ENCODE measurements at places on chromosomes 7 and 10. TPM values are rescaled to one million over a fixed set of nuclear protein-coding genes. Genes with fewer than 3 reads are reported as not detected.

DNA sequence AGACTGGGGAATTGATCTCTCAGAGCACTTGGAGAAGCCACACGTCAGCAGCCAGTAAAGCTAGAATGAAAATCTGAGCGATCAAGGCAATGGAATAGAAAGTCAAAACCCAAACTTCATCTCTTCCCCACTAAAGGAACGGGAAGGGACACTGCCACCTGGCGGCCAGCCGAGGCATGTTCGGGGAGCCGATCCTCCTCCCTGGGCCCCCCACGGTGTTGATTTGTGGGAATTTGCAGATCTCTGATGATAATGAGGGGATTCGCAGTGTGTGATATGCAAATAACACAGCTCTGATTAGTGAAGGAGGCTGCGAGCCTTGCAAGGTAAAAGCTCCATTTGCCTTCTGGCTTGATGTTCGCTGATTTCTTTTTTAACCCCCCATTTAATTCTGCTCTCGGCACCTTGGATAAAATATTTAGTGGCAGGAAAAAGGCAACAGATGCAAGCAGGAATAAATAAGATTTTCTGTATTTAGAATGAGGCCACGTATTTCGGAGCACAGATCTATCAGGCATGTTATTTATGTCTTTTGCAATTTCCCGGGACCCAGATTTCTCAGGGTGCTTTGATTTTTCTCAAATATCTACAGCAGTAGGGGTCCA is 258.6 kb downstream of the PAXIP1 start:
- DNase-seq: no peak

DNA sequence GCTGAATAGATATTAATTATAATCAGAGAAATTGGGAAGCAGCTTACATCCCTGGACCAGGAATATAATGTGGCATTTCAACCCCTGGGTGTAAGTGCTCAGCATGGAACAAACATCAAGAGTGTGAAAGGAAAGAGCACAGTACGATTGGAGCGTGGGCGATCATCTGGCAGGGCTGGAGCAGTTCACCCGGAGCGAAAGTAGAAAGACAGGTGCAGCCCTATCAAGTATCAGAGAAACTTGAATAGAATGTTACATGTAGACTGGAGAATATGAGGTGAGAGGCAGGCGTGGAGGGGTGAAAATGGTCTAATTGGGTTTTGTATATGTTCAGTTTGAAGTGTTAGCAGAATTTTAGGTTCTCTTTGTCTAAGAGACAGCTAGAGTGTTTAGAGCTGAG is 303.0 kb downstream of the MDFIC start:
- DNase-seq: no peak

DNA sequence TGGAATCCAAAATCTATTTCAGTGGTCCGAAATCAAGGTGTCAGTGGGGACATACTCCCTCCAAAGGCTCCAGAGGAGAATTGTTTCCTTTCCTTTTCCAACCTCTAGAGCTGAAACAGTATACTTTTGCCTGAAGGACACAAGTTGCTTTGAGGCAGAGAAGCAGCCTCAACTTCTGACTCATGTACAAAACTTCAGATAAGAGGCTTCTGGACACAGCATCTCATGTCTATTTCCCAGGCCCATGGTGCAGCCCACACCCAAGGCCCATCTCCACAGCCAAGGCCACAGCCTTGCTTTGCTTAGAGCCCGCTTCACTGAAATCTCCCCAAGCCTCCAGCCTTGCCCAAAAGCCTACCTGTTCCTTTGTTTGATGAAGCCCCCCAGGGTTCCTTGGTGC is 68.9 kb downstream of the ZNF467 start:
- no peak for DNase-seq

DNA sequence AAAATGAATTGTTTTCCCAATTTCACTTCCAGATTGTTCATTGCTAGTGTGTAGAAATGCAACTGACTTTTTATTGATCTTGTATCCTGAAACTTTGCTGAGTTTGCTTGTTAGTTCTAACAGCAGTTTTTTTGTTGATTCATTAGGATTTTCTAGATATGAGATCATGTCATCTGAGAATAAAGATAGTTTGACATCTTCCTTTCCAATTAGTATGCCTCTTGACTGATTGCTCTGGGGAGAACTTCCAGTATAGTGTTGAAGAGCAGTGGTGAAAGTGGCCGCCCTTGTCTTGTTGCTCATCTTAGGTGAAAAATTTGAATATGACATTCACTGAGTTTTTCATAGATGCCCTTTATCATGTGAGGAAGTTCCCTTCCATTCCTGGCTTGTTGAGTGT is 11.9 kb upstream of the SUN1 start:
- no peak for DNase-seq

DNA sequence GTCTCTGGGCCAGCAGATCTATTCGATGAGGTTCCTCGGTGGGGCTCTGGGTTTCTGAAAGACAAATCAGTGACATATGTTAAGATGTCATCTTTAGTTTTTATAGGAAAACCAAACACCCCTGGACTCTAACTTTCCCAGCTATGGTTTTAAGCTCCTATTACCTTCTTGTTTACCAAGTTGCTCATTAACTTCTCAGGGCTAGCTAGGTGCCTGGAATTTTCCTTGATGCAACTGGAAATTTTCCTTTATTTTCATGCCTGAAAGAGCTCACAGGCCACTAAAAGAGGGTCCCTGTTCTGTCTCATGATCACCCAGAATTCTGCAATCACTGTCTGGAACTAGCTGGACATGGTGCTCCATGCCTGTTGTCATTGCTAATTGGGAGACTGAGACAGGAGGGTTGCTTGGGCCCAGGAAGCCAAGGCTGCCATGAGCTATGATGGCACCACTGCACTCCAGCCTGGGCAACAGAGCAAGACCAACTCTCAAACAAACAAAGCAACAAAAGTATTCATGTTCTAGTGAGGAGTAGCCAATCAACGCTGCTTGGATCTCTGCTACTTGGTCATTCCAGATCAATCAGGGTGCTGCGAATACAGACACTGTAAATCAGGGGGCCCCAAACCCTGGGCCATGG is 1173.5 kb upstream of the AUTS2 start:
- DNase-seq: no peak

DNA sequence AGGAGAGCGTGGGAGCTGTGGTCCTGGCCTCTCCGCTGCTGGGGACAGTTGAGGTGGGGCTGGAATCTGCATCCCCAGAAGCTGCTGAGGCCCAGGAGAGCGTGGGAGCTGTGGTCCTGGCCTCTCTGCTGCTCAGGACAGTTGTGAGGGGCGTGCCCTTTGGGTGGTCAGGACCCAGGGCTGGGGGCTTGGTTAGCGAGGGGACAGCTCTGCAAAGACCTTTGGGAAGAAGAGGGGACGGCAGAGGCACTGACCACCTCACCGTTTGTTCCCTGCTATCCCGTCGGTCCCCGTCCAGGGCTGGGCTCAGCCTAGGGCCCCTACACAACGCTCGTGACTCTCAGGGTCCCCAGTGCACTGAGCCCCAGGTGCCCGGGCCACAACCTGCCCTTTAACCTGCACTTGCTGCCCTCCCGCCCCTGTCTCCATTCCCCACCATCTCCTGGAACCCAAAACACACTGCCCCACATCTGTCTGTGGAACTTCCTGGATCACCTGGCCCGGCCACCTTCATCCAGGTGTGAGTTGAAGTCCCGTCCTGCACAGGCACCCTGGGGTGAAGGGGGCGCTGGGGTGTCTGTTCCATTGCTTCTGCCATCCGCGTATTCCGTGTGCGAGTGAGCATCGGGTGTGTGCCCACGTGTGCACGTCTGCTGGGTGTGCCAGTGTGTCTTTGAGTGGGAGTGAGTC is 14.1 kb downstream of the FOXL3 start:
- peak; percentile 39 for DNase-seq

DNA sequence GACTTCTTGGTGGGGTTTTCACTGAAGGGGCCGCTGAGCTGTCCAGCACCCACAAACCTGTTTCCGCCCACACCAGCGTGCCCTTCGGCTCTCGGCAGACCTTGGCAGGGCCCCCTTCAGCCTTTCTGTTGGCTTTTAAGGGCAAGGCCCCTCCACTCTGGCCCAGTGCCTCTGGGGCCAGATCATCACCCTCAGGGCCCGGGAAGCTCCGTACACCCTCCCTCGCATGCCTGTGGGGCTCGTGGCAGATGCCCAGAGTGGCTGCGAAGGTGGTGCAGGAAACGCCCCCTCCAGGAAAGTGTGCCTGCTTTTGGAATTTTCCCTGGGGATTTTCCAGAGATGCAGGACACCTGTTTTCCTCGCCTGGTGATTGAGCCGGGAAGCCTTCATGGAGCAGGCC is 7.0 kb downstream of the LHPP start:
- DNase-seq: no peak

- no peak for DNase-seq
Measured at GRCh38 chr10:80443531-80443974, 10.6 kb upstream of the TSPAN14 start.

DNA sequence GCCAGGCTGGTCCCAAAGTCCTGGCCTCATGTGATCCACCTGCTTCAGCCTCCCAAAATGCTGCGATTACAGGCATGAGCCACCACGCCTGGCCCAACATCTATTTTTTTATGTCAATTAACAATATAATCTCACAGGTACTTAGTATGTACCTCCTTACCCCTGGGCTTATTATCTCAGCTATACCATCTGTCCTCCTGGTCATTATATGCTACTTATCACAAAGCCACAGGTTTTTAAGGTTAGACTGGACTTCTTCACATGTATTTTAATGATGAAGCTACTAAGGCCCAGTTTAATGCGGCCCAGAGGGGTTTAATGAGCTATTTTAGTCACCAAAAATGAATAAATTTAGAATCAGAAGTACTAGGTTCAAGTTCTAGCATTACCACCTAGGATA is 3.4 kb downstream of the NSUN6 start:
- no peak for DNase-seq

GRCh38 chr10:118823256-118823907 is 68.6 kb upstream of the CACUL1 start:
- no peak for DNase-seq

DNA sequence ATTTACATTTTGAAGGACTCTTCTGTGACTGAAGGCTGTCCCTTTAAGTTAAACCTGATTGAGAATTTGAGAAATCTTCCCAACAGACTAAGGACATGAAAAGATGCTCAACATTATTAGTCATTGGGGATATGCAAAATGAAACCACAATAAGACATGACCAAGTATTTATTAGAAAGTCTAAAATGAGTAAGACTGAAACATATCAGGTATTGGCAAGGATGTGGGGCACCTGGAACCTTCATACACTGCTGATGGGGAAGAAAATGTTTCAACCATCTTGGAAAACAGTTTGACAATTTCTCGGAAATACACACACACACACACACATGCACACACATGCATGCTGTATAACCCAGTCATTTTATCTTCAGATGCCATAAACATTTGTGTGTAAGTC is 132.1 kb upstream of the CDK6 start:
- DNase-seq: no peak

DNA sequence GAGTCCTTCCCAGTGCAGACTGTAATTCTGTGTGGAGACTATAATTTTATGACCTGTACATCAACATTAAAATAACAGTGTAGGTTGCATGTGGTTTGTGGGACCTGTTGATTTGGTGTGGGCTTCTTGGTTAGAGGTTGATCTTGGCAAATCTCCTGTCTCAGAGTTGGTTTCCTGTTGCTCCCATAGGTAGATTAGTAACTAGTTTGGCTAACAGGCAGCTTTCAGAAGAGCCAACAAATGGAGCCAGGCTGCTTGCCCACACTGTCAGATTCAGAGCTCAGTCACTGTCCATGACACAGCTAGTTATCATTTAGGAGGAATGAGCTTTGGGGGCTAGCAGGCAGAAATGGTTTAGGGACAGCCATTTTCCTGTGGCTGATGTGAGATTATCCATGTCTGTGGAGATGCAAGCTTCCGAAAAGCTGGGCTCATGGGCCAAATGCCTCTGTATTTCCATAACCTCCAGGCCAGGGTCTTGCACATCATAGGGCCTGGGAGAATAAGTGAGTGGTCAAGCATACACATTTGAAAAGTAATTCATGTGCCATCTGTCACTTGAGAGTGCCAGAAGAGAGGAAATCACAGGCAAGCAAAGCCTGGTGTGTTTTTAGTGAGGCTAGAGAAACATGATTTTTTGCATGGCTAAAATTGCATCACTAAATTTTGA is 33.4 kb downstream of the CCM2 start:
- no peak for DNase-seq

CYP2C18 gene
- total RNA-seq: 2.1 TPM

JAKMIP3 gene
- total RNA-seq: 0.38 TPM

CAPZA2 gene
- total RNA-seq: 286 TPM

DENND2A gene
- total RNA-seq: 9.3 TPM

GALNT11 gene
- total RNA-seq: 42.2 TPM

TEX47 gene
- total RNA-seq: not detected
